ENCODE measurements at places on chromosomes 7 and 10.

DNA sequence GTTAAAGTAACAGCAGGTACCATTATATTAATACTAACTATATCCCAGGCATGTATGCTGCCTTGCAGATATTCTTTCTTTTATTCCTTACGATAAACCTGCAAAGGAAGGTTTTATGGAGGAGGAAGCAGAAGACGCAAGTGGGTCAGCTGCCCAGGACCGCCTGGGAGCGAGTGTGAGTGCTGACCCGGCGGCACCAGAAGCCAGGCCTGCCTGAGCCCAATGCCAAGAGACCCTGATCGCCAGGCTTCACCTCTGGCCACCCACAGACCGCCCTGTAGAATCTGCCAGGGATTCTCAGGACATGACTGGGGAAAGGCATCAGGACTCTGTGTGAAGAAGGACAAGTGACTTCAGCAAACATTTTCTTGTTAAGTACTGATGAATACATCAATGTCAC, 26.3 kb downstream of the PITRM1 start:
- DNase-seq, result no peak

- DNase-seq, result no peak
Measured at GRCh38 chr10:60139798-60140566, 233.6 kb upstream of the CCDC6 start.

- DNase-seq, result no peak
Measured at GRCh38 chr7:44143646-44144250, 2.6 kb upstream of the MYL7 start.

GRCh38 chr7:100781255-100781654, 46.1 kb downstream of the EPHB4 start:
- DNase-seq, result no peak

DNA sequence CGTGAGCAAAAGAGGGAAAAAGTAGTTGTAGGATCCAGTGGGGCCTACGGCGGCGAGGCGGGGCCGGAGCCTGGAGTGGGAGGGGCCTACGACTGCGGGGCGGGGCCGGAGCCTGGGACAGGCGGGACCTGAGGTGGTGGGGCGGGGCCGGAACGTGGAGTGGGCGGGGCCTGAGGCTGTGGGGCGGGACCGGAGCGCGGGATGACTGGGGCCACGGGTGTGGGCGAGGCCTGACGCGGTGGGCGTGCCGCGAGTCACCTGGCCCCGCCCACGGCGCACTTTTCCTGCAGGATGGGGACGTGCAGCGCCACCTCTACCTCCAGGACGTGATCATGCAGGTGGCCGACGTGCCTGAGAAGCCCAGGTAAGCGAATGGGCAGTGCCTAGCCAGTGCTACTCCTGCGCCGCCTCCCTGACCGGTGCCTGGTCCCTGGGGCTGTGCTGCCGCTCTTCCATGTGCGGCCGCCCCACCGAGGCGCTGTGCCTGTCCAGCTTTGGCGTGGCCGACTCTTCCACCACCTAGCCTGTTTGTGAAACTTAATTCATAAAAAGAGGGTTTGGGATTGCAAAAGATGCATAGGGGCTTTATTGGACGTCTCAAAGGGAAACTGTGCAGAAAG, 496 bp downstream of the ZNF511 start:
- DNase-seq, result peak; percentile 97

- peak; percentile 65 for DNase-seq
Measured at GRCh38 chr7:23373151-23374004, 74.2 kb downstream of the MALSU1 start.

DNA sequence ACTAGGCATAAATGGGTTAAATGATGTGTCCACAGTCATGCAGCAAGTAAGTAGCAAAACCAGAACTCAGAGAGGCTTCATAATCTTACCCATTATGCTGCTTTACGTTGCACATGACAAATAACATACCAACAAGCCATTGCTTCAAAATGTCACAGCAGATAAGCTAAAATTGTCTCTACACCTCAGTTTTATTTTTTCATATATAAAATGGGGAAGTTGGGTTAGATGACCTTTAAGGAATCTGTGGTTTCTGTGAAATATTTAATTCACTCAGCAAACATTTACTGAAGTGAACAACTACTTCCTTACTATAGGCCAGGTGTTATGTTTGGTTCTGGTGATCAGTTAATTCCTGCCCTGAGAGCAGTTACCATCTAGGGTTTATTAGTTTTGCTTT, 2.2 kb upstream of the ASCC1 start:
- DNase-seq, result no peak

GRCh38 chr7:105880571-105881330, 4.4 kb upstream of the ATXN7L1 start:
- DNase-seq, result no peak

GRCh38 chr10:112141292-112141691, 42.3 kb downstream of the GPAM start:
- DNase-seq, result no peak

DNA sequence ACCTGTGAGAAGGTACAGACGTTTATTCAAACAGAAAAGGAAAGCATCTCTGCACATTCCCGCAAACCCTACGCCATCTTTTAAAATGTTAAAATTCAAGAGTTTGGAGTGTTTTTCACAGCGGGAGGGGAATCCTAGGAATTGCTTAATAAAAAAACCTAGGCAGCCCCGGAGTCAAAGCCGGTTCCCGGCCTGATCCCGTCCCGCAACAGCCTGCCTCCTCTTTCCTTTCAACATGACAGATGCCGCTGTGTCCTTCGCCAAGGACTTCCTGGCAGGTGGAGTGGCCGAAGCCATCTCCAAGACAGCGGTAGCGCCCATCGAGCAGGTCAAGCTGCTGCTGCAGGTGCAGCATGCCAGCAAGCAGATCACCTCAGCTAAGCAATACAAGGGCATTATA, 123.0 kb upstream of the VSTM2A start:
- DNase-seq, result no peak

DNA sequence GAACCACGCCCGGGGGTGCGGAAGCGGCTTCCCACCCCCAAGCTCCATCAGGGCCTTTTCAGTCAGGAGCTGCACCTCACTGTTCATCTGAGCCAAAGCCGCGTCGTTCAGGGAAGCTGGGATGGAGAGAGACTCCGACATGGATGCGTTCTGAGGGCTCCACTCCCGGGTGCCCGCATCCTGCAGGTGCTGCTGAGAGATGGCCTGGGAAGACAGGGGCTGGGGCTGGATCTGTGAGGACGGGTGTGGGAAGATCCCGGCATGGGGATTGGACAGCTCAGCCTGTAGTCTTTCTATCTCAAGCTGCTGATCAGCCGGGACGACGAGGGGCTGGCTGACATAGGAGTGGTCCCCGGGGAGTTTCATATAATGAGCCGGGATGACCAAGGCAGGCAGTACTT, 45.0 kb upstream of the NMT2 start:
- DNase-seq, result no peak

DNA sequence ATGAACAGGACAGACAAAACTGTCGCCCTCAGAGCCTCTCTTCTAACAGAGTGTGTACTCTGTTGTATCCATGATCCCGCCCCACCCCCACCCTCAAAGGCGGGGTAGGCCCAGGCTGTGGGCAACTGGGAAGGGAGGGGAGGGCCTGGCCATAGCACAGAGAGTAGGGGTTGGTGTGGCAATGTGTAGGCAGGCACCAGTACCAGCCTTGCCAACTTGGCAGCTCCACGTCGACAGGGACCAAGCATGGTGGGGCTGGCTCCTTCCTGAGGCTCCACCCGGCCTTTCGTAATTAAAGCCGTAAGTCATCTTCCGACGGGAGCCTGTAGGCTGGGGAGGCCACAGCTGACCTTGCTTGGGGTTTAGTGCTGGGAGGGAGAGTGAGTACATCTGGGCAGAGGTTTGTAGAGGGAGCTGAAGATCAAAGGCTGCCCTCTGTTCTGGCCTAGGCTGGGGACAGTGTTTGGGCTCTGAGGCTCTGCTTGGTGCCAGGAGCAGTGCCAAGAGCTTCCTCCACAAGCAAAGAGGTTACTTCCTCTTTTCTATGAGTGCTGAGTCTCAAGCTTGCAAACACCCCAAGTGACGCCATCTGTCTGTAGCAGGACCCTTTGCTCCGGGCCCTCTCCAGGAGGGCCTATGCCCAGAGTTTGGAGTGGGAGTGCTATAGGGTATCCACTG, 121.6 kb downstream of the C10orf105 start:
- DNase-seq, result no peak

GRCh38 chr10:93757136-93757535, 600 bp upstream of the LGI1 start:
- DNase-seq, result no peak

- no peak for DNase-seq
Measured at GRCh38 chr7:88681682-88682081, 77.8 kb upstream of the ZNF804B start.

- no peak for DNase-seq
Measured at GRCh38 chr10:6843894-6844650, 264.0 kb upstream of the PRKCQ start.

DNA sequence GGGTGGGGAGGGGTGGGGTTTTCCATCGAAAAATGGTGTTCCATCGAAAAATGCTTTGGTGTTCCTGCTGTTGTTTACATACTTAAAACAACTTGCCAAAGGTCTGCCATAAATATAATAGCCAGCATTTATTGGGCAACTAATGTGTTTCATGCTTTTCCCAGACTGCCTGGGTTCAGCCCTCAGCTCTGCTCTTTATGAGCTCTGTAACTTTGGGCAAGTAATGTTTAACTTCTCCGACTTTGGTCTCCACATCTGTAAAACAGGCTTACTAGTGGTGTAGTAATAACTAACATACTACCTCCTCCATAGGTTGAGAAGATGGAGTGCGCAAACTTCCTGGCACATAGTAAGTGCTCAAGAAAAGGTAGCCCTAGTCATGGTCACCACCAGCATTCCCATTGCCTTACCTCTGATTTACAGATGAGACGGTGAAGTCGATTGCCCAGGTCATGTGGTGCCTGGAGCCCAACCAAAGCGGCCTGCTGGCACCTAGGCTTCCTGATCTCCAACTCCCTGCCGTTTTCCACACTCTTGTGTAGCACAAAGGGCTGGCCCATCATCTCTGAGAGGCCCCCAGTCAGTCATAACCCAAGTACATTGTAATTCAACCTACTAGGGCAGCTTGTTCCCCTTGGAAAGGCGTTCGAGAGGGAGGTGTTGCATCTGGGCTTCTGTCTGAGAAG, 8.9 kb downstream of the ZMIZ1 start:
- no peak for DNase-seq

DNA sequence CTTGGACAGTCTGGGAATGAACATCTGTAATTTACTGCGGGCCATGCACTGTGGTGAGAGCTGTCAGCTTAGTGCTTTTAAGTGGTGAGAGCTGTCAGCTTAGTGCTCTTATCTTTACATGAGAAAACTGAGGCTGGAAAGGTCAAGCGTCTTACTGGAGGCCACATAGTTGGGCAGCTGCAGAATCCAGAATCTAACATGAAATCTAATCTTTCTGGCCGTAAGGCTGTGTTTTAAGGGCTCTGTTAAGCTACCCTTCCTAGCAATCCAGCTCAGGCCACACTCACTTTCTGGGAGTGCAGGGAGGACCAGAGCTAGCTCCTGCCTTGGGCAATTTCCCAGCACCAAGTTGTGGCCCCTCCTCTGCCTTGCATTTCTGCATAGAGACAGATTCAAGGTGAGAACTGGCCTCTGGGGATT, 70.2 kb downstream of the SORCS3 start:
- no peak for DNase-seq

- no peak for DNase-seq
Measured at GRCh38 chr10:47143473-47143872, 156.5 kb upstream of the GDF10 start.

DNA sequence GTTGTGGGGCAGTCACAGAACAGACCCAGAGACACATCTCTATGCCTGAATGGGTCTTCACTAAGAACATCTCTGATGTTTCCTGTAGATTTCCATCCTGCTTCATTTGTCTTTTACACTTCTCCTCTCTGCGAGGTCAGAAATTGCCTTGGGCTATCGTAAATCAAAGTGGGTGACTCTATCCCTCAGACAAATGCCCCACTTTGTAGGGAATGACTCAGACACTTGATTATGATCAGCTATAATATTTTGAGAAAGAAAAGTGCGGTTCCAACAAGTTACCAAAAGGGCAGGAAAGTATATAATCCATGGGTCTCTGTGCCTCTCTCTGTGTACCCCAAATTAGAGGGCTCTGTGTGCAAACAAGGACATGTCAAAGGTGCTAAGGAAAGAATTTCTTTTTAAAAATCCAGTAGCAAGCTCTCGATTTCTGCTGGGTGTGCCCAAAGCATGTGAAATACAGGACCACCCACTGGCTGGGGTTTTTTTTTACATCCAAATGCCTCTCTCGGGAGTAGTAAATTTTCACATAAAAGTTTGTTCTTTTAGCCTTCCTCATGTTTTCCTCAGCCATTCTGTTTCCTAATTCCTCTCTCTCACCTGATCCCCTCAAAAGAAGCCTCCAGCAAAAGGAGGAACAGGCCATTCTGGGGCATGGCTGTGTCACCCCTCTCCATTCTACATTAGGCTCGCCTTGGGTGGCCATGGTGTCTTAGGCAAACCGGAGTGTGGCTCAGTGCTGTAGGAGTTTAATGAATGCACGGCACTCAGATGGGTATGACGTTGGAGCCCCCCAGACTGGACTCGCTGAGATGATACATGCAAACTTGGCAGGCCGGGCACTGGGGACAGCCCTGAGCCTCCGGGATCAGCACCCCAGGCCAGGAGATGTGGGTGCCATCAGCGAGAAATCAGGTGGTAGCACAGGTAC, 6.3 kb upstream of the OPN4 start:
- DNase-seq, result peak; percentile 12

DNA sequence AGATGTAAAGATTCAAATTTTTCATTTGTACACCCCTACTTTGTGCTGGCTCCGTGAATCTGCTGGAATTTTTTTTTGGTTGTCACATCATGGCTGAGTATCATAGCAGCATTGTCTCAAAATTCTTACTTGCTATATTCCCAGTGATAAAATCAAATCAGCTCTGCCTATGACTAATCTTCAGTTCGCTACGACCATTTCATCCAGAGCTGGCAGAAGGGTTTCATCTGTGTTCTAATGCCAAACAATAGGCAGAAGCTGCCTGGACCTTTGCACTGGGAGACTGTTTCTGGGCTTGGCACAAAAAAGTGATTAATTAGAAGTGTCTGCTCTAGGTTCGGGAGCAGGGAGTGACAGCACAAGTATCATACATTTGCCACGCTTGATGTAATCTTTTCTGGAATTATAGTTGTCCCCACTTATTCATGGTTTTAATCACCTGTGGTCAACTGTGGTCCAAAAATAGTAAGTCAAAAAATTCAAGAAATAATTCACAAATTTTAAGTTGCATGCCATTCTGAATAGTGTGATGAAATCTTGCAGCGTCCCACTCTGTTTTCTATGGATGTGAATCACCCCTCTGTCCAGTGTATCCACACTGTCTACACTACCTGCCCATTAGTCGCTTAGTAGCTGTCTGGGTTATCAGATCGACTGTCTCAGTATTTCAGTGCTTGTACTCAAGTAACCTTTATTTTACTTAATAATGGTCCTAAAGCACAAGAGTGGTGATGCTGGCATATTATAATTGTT, 120.5 kb upstream of the IMMP2L start:
- DNase-seq, result no peak

- no peak for DNase-seq
Measured at GRCh38 chr7:120538335-120538734, 265.4 kb downstream of the KCND2 start.

GRCh38 chr10:97030894-97031293, 154.9 kb downstream of the SLIT1 start:
- no peak for DNase-seq

All from stimulated activated CD8-positive, alpha-beta memory T cell treated with anti-CD3 and anti-CD28 coated beads, Interleukin-4, amount 100 ng/mL, for 48 hours (primary cell).